ENCODE measurements at places on chromosomes 2 and 18.

DNA sequence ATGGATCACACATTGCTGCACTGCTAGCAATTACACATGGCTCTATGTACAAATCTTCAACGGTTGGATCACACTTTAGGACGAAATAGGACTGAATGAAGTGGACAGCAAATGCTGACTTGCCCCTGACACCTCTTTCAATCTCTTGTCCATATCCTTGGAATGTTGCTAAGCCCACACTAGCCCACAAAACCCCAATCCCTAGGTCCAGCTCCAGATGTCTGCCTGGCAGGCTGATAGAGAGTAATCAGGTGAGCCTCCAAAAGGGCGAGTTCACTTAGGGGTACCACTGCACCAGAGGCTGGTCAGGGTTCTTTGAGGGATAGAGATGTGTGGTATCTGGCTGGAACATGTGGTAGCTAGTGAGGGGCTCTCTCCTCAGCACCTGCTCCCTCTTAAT, 18.5 kb upstream of the FHOD3 start:
- no peak for DNase-seq

DNA sequence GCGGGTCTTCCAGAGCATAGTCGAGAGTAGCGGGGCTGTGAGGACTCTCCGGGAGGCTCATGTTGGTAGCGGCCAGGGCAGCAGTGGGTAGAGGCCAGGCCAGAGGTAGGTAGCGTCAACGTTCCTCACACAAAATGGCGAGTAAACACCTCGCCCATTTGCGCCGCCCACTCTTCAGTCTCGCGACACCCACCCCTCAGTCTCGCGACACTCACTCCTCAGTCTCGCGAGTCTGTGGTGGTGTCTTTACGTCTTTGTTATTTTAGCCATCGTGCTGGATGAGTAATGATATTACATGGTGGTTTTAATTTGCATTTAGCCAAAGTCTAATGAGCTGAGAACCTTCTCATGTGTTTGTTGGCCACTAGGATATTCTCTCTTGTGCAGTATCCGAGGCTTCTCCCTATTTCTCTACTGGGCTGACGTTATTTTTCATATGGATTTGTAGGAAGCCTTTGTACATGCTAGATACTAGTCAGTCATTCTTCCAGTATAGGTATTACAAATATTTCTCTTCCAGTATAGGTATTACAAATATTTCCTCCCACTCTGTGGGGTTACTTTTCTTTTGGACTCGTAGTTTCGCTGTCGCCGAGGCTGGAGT, at the start of gene TSPYL6:
TSS of gene TSPYL6 (minus strand) at position 139 of the 604 bp plus-strand sequence. CDS start at position 61, 78 bp downstream.
- no peak for DNase-seq

GRCh38 chr2:46299365-46300263, 2.4 kb downstream of the EPAS1 start:
- DNase-seq, result peak; percentile 16

GRCh38 chr2:120989512-120990441, 254.1 kb downstream of the GLI2 start:
- no peak for DNase-seq

- DNase-seq, result no peak
Measured at GRCh38 chr18:66630831-66631230, 26.9 kb upstream of the CDH19 start.

GRCh38 chr2:10983711-10984110, 72.0 kb downstream of the KCNF1 start:
- no peak for DNase-seq

- DNase-seq, result no peak
Measured at GRCh38 chr18:10376731-10377130, 77.7 kb upstream of the APCDD1 start.

DNA sequence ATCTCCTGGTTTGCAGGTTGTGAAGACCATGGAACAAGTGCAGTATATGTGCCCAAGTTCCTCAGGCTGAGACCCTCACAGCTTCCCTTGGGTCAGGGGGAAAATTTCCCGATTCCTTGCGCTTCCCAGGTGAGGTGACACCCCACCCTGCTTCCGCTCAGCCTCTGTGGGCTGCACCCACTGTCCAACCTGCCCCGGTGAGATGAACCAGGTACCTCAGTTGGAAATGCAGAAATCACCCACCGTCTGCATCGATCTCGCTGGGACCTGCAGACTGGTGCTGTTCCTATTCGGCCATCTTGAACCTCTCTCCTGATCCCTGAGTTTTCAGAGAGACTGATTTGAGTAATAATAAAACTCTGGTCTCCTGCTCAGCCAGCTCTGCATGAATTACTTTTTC, 30.6 kb downstream of the CHCHD5 start:
- no peak for DNase-seq

DNA sequence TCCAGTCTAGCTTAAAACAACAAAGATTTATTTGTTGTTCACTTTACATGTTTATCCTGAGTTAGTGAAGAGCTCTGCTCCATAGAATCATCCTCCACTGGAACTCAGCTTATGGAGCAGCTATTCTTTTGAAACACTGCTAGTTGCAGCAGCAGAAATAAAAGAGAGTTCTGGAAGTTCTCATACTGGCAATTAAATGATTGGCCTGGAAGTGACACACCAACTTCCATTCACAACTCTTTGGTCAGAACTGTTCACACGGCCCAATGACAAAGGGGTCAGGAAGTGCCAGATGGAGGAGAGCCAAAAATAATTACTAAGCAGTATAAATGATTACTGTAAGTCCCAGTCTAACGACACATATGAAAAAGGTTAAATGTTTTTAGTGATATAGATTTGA, 39.1 kb downstream of the FBXO11 start:
- no peak for DNase-seq

DNA sequence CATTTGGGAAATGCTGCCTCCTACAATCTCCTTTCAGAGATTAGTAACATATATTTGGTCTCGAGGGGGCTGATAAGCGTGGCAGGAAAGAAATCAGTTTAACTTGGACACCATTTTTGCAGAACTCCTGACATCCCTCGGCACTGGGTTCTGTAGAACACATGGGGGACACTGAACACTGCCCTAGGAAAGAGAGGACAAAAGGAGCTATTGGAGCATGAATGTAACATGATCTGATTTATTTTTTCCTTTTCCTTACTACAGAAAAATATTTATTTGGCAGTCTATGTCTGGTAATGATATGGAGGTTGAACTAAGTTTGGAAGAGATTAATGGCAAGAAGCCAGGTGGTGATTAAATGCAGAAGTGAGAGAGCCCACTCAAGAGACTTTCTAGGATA, 153.8 kb downstream of the AFF3 start:
- DNase-seq, result no peak

GRCh38 chr2:223976635-223977226, 19.5 kb downstream of the MRPL44 start:
- no peak for DNase-seq

- no peak for DNase-seq
Measured at GRCh38 chr2:43531251-43531650, 64.6 kb downstream of the THADA start.

DNA sequence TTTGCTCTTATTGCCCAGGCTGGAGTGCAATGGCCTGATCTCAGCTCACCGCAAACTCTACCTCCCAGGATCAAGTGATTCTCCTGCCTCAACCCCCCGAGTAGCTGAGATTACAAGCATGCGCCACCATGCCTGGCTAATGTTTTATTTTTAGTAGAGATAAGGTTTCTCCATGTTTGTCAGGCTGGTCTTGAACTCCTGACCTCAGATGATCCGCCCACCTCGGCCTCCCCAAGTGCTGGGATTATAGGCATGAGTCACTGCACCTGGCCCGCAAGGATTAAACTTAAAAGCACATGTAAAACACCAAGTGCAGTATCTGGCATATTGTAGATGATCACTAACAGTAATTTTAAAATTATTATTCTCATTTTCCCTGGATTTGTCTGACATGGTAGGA, 72.9 kb downstream of the C1QL2 start:
- no peak for DNase-seq

DNA sequence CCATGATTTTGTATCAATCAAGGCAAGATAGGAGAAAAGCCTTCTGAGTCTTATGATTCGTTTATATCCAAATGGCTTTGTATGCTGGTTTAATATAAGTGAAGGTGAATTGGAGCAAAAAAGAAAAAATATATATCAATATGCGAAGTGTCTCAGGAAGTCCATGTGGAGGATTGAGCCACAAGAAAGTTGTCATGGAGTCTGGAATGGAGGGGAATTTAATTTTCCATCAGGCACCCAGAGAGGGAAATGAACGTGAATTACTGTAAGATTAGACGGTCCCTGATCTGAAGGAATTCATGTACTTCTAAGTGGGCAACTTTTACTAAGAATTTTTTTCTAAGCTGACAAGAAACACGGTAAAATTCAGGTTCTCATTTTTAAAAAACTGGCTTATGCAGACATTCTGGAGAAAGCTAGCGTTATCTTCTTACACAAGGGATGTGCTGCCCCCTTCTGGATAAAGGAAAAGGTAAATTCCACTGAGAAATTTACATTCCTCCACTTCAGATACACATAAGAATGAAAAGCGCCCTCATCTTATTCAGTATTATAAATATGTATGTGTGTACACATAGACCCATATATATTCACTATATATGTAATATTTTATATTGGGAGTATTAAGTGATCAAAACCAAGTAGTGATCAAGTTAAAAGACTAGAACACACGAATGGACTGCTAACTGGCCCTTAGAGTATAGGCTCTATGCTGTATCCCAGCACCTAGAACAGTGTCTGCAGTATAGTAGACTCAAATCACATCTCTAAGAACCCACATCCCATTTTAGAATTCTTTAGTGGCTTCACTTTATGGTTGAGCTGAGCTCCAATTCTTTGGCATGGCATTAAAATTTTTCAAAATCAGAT, 289.0 kb upstream of the TFPI start:
- DNase-seq, result no peak

DNA sequence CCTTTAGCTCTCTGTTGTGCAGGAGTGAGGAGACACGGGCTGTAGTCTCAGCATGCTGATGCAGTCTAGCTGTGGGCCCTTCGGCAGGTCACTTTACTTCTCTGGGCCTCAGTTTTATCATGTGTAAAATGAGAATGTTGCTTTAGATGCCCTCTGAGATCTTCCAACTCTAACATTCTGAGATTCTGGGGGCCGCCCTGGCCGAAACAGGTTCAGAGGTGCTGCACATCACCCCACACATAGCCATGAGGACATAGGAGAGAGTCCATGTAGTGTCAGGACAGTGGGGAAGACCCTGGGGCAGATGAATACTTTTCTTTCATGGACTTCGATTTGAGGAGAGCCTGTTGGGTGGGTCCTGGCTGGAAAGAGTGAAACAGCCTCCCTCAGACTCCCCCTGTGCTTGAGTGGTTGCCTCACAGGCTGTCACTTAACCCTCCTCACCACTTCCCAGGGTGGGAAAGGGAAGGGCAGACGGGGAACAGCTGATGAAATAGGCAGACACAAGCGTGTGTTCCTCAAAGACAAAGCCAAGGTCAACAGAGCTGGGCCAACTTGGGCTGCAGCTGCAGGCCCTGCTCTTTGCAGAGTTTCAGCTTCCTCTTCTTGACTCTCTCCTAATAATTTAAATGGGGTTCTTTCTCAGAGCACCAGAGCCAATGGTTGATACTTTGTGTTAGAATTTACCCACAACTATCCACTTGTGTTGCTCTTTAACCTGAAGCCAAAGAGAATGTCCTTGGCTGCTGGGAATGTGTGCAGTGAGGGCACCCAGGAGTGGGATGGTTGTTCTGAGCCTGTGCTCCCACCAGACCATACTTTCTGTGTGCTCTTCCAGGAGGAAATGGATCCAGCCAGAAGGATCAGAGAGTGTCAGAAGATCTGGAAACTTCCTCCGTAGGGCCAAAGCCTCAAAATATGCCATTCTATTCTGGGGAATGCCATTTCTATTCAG, 14.7 kb upstream of the MRPL33 start:
- no peak for DNase-seq

GRCh38 chr2:191705084-191705483, 27.1 kb downstream of the NABP1 start:
- no peak for DNase-seq

DNA sequence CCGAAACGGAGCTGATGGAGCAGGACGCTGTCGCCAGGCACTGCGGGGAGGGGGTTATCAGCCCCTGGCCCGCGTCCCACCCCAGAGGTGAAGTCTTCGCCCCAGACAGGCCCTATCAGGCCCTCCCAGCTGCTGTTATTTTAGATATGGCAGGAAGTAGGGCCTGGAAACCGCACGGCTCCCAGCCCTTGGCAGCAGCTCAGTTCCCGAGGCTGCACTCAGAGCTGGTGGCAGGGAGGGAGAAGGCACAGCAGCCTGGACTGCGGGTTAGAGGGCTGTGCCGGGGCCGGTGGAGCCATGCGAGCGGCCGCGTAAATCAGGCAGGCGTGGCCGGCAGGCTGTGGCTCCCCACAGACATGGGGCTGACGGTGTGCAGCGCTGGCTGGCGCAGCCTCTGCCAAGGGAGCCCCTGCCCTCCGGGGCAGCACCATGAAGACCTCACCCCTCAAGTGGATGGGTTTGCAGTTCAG, 111.4 kb downstream of the NFATC1 start:
- DNase-seq, result peak; percentile 17

DNA sequence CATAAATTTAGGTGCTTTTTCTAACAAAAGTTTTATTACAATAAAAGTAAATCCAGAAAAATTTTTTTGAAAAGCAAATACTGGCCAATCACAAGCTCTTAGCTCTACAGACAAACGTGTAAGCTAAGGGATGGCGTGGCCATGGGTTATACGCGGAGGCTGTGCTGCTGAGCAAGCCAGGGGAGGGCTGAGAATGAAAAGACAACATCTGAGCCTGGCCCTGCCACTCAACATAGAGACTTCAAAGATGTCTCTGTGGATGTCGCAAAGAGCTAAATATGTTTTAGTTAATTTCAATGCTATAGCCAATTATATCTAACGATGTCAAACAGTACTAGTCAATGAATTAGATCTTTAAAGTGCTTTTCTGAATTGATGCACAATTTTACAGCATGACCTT, 33.3 kb upstream of the NT5DC4 start:
- DNase-seq, result no peak

DNA sequence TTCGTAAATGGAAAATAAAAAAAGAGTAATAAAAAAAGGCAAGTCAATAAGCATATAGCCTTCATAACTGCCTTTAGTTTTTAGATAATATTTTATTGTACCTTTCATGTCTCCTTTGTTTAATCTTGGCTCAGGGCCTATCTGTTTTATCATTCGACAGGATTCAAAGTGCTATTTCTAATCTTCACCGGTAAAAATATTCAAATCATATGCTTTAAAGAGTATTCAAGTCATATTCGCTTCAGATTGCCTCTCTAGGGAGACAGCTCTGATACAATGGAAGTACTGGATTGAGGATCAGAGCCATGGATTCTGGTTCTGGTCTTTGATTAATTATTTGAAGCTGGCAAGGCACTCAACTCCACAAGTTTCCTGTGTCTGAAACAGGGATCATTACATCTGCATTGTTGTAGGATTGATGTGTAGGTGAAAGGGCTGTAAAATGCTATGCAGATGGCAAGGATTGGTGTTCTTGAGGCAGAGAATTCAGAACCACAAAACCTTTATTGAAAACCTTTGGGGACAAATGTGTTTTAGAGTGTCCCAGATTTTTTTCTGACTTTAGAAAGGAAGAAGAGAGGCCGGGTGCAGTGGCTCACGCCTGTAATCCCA, 84.3 kb upstream of the RAPH1 start:
- no peak for DNase-seq

DNA sequence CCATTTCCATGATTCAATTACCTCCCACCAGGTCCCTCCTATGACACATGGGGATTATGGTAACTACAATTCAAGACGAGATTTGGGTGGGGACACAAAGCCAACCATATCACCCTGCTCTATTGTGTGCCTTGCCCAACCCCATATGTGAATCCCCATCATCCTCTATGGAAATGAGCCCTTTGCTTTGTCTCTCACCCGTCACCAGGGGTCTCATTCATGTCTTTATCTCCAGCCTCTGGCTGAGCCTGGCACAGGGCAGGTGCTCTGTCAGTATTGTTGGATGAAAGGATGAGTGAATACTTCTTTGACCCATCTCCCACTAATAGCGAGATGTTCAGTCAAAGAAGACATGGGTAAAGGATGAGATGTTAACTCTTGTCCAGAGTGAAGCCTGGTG, 116.6 kb upstream of the LGALSL start:
- no peak for DNase-seq

Data from stimulated activated CD4-positive, alpha-beta T cell treated with anti-CD3 and anti-CD28 coated beads, Interleukin-4, amount 100 ng/mL, for 1 hour (primary cell).